LoVo (cell line): ENCODE measurements at places on chromosomes 7 and 10.

DNA sequence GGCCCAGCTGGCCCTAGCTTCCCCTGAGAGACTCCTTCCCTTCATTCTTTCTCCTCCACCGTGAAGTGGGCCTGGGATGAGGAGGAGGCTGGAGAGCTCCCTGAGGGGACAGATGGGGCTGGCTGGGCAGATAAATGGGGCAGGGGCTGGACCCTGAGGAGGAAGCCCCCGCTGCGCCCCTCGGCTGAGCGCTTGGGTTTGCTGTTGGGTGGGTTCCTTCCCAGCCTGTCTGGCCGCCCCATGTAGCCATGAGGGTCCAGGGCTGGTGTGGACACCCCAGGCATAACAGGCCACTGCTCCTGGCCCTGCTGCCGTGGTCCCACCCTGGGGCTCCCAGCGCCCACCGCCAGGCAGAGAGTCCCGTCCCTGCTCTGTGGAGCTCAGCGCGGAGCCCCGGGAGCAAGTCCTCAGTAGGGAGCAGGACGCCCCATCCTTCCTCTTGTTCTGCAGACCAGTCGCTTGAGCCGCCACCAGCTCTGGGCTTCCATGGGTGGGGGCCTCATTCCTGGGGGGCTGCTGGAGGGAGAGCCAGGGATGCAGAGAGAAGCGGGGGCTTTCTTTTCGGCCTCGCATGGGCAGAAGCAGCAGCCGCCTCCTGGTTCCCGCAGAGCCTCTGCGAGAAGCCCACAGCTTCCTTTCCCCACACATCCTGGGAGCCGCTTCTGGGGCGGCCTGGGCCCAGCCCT is 266.4 kb upstream of the TCERG1L start:
- no peak for DNase-seq

GRCh38 chr7:100053215-100053614 is 3.6 kb downstream of the ZSCAN21 start:
- DNase-seq = peak; percentile 34

- DNase-seq = no peak
These were observed 336.3 kb downstream of the PPP1R3A start for GRCh38 chr7:113582471-113582870.

GRCh38 chr7:43659549-43659896 is 69.8 kb downstream of the COA1 start:
- no peak for DNase-seq

- DNase-seq = peak; percentile 77
These were observed 315.1 kb downstream of the TNS3 start for GRCh38 chr7:47266799-47267198.

DNA sequence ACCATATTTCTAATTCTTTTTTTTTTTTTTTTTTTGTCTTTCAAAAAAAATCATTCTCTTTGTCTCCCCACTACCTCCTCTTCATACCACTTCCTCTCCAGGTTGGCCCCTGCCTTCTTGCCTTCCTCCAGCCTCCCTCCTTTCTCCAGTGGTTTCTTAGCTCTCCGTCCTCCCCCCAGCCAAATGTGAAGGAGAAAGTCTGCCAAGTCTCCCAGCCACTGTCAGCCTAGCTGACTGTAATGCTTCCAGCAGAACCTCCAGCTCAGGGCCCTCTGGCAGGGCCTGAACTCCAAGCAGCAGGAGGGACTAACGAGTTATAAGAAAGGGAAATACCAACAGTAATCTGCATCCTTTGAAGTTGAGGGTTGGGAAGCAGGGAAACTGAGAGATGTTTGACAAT is 35.5 kb upstream of the BICC1 start:
- no peak for DNase-seq

DNA sequence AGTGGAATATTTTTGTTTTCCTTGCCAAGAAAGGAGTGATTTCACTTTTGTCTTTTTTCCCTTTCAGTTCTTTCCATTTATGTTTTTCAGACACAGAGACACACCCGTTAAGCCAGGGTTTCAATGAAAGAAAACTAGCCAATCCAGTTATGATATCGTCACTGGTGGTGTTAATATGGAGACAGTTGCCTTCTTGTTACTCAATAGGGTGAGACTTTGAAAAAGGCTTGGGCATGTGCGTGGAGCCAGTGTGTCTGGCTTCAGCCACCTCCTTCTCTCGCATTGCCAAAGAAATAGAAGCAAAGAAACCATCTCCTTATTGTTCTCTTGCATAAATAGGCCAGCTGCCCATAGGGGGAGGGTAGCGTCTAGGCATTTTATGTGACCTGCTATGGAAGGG is 84.1 kb upstream of the DLX6 start:
- no peak for DNase-seq

DNA sequence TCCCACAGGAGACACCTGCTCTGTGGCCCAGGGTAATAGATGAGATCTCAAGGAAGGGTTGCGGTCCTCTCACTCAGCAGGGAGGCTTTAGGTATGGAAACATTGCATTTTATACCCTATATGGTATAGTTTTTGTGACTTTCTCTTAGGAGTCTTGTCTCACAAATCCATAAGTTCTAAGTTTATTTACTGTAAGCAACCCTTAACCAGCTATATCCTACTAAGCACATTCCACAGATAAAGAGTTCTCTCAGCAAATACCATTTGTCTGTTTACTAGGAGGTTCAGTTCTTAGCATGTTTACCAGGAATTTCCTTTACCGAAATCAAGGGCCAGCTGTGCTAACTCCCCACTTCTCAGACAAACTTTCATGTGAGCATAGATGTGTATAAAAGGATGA is 66.9 kb downstream of the ANLN start:
- no peak for DNase-seq

GRCh38 chr10:80598084-80598798 is 60.5 kb downstream of the SH2D4B start:
- no peak for DNase-seq

- DNase-seq = no peak
These were observed 747.9 kb downstream of the NXPH1 start for GRCh38 chr7:9181356-9181755.

DNA sequence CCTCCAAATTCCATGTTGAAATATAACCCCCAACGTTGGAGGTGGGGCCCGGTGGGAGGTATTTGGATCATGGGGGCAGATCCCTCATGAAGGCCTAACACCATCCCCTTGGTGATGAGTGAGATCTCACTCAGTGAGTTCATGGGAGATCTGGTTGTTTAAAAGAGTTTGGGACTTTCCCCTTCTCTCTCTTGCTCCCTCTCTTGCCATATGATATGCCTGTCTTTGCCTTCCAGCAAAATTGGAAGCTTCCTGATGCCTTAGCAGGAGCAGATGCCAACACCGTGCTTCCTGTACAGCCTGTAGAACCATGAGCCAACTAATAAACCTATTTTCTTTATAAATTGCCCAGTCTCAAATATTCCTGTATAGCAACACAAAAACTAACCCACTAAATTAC is 55.7 kb upstream of the CDK1 start:
- DNase-seq = no peak

- DNase-seq = peak; percentile 83
These were observed 425 bp downstream of the CASD1 start for GRCh38 chr7:94509887-94510581.

- DNase-seq = no peak
These were observed 7.9 kb upstream of the XPNPEP1 start for GRCh38 chr10:109931163-109931562.
